Substantia nigra (tissue), 51 donors: ENCODE measurements at places on chromosomes 4 and X.
A peak's percentile ranks its signal among the peaks of the same experiment; 100 is the strongest.

GRCh38 chrX:74535408-74536151, 78.8 kb downstream of the RLIM start:
- peak; percentile 7 for DNase-seq

GRCh38 chr4:18155067-18156041, 133.8 kb upstream of the LCORL start:
- DNase-seq: no peak

GRCh38 chrX:100931218-100931924, 2.7 kb upstream of the XKRX start:
- no peak for DNase-seq

GRCh38 chrX:24694825-24695224, 1.1 kb downstream of the POLA1 start:
- DNase-seq: no peak

- DNase-seq: no peak
These were observed 39.2 kb upstream of the USP9X start for GRCh38 chrX:41045960-41046567.

DNA sequence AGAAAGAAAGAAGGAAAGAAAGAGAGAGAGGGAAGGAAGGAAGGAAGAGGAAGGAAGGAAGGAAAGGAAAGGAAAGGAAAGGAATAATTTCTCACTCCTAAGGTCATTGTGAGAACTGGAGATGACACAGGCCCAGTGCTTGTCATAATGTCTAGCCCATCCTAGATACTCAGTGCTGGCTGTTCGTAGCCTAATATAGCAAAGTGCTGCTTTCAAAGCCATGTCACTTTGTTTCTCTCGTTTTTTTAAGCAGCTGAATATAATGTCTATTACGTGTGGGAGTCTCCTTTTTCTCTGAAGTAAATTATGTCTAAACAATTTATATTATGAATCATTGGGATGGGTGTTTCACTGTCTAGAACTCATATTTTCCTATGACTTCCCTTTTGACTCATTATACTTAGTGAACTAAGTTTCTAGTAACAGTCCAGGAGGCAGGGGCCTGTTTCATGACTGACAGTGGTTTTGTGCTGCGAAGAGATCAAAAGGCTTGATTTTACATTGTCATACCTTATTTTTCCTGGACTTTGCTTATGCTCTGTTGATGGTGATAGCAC, 327.0 kb upstream of the ZFP42 start:
- DNase-seq: no peak

- no peak for DNase-seq
These were observed 362.6 kb upstream of the PPP1R2C start for GRCh38 chrX:43140582-43140981.

DNA sequence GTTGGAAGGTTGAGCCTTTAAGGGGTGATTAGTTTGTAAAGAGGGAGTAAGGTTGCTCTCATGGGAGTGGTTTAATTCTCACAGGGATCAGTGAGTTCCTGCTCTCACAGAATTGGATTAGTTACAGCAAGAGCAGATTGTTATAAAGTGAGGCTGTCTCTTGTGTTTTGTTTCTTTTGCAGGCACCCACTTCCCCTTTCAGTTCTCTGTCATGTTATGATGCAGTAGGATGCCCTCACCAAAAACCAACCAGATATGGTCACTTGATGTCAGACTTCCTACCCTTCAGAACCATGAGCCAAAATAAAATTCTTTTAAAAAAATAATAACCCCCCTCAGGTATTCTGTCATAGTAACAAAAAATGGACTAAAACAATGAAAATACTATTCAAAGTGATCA, 19.9 kb upstream of the IGSF1 start:
- DNase-seq: no peak

GRCh38 chr4:20253735-20254409, 2.2 kb downstream of the SLIT2 start:
- DNase-seq: no peak

DNA sequence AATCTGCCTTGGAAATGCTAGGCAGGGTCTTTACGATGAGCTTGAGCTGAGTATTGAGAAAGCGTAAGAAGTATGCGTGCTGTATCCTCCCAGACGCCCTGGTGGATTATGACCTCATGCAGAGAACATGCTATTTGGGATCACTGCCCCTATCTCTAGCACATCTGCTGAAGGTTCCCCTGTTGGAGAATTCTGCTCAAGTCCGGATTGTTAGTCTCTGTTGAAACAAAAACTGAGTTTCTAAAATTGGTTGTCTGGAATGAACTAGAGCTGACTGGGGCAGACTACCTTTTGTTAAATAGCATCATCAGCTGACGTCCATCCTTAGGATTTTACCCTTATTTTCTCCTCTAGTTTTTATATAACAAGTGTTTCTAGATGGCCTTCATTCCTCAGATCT, 7.5 kb downstream of the FHDC1 start:
- DNase-seq: no peak

DNA sequence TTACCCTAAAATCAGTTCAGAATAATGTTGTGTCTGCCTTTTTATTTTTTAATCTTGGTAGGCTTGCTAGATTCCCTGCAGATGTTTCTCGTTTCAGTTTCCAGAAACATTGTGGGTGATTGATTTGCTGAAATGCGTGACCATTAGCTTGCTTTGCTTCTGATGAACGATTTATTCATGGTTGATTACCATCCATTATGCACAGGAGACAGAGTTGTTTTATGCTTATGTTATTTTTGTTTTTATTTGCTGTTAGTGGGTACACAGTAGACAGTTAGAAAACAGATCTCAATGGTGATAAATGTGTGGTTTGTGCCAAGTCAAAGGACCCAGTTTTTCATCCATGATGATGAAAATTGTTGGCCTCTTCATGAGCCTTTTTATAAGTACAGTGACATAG, 455.6 kb upstream of the BOD1L1 start:
- DNase-seq: no peak

- no peak for DNase-seq
These were observed 163.6 kb downstream of the CEP135 start for GRCh38 chr4:56112377-56112776.

DNA sequence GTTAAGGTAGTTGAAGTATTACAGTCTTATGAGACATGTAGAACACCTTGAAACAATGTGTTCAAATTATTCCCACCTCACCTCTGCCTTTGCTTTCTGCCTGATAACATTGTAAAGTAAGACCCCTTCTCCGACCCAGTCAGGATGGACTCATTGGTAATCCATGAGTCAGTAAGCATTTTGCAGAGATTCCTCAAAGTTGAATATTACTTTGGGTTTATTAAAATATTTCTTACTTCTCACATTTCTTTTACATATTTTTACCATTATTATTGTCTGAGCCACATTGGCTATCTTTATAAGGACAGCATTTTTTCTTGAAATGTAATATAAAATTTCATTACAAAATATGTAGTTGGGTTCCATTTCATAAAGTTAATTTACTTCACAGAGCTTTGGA, 201.6 kb downstream of the BMPR1B start:
- no peak for DNase-seq

DNA sequence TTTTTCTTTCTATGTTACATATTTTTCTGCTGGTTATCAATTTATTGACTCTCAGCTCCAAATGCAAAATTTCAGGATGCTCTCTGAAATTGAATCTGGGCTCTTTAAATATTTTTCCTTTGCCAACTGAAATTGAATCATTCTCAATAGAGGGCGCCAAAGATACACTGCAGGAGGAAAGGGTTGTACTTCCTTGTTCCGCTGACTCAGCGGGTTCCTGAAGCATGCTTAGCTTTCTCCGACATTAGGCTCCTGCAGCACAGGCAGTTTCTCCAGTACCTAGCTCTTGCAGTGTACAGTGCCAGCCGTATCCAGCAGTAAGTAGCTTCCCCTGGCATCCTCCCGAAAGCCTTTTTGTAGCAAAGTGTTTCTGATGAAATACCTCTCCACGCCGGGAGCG, 28.8 kb upstream of the CFAP47 start:
- DNase-seq: no peak

DNA sequence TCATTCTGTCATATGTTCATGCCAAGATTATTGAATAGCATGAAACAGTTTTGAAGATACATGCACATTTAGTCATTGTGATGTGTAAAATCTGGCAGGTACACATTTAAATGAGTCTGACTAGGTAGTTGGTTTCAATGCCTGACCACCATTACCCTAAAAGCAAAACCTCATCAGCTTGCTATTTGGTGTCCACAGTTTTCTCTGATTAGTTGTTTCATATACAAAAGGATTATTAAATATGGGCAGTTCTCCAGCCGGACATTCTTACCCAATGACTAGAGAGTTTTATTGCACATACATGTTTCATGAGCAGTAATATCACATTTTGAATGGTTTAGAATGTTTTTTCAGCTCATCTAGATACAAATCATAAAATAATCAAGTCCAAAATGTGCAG, 23.7 kb downstream of the DCHS2 start:
- DNase-seq: no peak

DNA sequence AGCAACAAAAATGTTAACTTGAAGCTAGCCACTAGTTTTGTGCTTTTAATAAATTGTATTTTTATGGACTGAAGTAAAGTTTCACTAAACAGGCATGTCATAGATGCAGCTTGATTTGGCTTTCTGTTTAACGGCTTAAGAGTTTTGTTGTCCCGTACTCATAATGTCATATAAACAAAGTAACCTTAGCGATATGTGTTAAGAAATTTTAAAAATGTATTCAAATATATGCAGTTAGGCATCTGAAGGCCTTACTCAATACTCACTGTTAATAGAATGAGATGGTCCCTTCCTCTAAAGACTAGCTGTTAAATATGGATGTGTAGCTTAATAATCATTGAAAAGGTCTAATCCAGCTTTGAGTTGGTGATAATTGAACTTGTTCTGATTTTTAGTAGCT, 1.0 kb upstream of the SCLT1 start:
- no peak for DNase-seq

DNA sequence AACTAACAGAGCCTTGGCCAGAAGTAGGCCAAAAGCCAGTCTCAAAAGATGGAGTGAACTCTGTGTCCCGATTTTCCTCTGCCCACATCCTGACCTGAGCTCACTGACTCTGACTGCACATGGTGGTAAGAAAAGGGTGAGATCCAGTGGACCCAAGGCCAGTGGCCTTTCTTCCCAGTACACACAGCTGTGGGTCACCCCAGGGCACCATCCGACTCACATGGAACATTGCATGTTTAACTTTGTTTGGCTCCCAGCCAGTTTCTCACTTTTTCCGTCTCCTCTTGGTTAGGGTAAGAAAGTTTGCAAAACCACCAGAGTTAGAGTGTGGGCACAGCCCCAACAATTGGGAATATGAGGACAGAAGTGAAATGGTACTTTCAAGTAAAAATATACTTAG, 69.8 kb downstream of the GAB1 start:
- DNase-seq: peak; percentile 52

- DNase-seq: no peak
These were observed 41.2 kb downstream of the DCLK2 start for GRCh38 chr4:150119492-150119891.

- no peak for DNase-seq
These were observed 65.1 kb downstream of the USP11 start for GRCh38 chrX:47297874-47298273.

- DNase-seq: no peak
These were observed 96.2 kb downstream of the TSPAN7 start for GRCh38 chrX:38657562-38657961.

DNA sequence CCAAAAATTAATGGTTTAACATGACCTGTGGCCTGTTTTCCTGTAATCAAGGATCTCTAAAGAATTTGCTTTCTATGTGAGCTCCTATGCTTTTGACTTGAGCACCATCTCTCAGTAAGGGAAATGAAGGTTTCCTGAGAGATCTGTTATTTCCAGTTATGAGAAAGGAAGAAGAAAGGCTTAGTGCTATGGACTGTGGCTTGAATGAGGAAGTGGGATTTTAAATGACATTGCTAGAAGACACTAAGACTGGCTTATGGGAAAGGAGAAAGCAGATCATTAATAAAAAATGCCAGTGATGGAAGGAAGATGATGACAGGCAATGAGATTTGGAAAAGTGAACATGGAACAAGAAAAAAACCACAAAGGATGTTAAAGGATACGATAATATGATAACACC, 285.4 kb downstream of the OPHN1 start:
- DNase-seq: no peak

DNA sequence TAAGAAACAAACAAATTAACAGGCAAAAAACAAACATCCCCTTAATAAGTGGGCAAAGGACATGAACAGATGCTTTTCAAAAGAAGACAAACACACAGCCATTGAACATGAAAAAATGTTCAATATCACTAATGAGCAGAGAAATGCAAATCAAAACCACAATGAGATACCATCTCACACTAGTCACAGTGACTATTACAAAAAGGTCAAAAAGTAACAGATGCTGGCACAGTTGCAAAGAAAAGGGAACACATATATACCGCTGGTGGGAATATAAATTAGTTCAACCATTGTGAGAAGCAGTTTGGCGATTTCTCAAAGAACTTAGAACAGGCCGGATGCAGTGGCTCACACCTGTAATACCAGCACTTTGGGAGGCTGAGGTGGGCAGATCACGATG, 146.1 kb upstream of the NEIL3 start:
- DNase-seq: no peak

DNA sequence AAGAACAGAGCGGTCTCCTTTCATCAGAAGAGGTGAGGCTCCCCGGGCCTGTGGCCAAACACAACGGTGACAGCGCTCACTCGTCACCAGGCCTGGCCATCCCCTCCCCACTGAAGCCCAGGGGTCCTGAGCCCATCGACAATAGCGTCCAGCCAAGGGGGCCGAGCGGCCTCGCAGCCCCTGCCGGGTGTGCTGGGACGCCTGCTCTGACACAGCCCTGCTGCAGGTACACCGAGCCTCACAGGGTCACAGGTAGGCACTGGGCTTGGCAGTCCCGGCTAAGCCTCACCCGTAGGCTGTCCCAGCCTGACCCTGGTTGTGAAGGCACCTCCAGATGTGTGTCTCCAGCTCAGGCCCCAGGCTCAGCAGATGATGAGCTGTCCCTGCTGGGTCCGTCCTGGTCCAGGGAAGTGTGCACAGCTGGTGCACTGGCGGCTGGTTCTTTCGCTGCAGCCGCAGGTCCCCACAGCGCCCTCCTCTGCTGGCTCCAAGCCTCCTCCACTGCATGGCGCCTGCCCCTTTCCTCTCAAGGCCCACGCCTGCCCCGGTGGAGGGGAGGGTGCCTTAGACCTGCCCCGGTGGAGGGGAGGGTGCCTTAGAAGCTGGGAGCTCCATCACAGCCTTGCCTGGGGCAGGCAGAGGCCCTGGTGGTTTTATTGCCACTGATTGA, 21.5 kb downstream of the UVSSA start:
- DNase-seq: no peak

DNA sequence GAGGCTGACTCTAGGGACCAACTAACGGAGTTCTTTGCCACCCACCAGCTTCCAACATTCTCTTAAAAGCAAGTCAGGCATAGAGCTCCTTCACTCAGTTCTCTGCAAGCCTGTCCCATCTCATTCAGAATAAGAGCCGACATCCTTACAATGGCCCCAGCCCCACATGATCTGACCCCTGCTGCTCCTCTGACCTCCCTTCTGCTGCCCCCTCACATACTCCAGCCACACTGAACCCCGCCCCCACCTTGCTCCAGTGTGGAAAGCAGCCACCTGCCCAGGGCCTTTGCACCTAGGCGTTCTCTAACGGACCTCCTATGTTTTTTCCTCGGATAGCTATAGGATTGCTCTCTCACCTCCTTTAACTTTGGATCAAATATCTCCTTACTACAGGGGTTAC, 143.2 kb upstream of the ETNPPL start:
- no peak for DNase-seq
